NCI-H1436 (cell line): ENCODE measurements at places on chromosomes 4 and X.

DNA sequence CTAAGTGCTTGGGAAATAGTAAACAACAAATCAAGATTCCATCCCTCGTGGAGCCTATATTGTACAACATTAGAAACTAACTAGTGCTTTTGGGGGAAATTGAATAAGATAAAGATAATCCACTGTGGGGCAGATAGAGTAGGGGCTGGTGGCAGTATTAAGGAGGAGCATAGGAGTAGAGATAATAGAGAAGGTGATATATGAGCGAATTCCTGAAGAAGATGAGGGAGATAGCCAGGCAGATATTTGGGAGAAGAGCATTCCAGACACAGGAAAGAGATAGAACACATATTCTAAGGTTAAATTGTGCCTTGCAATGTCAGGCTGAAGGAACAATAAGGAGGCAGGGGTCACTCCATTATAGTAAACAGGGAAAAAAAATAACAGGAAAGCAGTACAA, 218.2 kb downstream of the GRID2 start:
- DNase-seq: no peak

DNA sequence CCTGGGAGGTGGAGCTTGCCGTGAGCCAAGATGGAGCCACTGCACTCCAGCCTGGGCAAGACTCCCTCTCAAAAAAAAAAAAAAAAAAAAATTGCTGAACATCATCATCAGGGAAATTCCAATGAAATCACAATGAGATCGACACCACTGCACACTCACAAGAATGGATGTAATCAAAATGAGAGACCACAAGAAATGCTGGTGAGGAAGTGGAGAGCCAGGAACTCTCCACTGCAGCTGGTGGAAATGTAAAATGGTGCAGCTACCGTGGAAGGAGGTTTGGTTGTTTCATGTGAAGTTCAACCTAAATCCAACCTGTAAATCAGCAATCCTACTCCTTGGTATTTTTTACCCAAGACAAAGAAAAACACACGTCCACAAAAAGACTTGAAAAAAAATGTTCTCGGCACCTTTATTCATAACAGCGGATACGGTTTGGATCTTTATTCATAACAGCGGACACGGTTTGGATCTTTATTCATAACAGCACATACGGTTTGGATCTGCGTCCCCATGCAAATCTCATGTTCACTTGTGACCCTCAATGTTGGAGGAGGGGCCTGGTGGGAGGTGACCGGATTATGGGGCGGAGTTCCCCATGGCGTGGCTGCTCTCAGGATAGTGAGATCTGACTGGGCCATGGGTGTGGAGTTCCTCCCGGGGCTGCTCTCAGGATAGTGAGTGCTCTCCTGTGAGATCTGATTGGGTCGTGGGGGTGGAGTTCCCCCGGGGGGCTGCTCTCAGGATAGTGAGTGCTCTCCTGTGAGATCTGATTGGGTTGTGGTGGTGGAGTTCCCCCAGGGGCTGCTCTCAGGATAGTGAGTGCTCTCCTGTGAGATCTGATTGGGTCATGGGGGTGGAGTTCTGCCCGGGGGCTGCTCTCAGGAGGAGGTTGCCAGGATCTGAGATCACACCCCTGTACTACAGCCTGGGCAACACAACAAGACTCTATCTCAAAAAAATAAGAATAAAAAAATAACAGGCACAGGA, 7.7 kb downstream of the GAK start:
- DNase-seq: peak; percentile 97

DNA sequence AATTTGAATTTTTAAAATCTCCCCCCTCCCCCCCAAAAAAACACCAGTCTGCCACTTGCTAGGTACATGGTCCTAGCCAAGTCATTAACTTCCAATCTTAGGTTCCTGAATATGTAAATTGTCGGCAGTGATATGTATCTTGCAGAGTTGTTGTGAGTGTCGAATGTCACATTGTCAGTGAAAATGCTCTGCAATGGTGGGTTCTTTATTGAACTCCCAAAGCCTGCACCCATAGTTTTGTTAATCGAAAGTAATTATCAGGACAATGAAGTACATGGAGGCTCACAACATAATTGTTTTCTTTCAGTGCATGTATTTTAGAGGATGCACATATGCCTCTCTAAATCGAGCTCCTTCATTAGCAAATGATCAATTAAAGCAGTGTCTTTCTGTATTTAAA, 185.6 kb upstream of the S100G start:
- DNase-seq: no peak

- DNase-seq: no peak
These were observed 67.4 kb downstream of the STX18 start for GRCh38 chr4:4474476-4474875.

DNA sequence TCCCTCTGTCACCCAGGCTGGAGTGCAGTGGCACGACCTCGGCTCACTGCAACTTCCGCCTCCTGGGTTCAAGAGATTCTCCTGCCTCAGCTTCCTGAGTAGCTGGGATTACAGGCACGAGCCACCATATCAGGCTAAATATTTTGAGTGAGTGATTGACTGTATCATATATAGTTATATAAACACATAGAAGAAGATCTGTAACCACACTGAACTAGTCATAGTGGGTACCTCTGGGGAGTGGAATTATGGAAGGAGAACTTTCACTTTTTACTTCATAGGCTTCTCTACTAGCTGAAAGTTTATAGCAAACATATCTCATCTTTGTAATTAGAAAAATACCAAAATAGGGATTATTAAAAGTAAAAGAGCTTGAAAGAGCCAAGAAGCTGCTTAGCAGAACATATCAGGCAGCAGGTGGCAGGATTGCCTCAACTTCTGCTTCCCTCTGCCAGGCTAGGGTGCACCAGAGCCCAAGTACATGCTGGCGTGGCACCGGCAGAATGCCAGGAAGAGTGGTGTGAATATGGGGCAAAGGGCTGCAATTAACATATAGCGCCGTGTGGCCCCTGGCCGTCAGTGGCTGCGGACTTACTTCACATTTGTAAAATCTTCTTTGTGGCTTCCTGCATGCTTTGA, 39.5 kb upstream of the CD40LG start:
- peak; percentile 25 for DNase-seq

DNA sequence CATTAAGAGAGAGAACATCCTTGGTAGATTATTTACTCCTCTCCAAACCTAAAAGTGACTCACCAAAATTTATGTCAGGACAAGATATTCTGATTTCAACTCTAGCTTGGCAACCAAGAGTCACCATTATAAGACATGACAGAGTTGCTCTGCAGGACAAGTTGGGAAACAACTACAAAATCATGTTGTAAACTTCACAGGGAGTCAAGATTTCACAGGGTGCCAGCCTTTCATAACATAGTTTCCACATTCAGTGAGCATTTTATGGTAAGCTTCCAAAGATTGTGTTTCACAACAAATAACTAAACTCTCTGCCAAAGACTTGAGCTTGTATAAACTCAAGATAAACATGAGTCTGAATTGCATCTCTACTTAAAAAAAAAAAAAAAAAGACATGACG, 121.0 kb upstream of the DIAPH2 start:
- DNase-seq: no peak

DNA sequence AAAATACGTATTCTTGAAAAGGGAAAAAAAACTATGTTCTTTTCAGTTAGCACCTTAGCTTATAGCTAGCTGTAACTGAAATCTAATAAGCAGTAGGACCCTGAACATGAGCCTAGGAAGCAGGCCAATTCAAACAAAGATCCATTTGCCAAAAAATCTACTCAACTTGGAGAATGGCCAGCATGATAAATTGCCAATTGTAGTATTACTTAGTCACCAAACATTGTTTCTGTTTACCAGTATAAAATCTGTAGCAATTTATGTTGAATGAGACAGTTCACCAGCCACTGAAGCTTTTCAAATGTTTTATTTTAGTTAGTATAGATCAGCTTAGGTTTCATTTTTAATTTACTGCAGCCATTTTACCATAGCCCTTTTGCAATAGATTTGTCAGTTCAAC, 323.6 kb upstream of the DIPK2B start:
- no peak for DNase-seq

DNA sequence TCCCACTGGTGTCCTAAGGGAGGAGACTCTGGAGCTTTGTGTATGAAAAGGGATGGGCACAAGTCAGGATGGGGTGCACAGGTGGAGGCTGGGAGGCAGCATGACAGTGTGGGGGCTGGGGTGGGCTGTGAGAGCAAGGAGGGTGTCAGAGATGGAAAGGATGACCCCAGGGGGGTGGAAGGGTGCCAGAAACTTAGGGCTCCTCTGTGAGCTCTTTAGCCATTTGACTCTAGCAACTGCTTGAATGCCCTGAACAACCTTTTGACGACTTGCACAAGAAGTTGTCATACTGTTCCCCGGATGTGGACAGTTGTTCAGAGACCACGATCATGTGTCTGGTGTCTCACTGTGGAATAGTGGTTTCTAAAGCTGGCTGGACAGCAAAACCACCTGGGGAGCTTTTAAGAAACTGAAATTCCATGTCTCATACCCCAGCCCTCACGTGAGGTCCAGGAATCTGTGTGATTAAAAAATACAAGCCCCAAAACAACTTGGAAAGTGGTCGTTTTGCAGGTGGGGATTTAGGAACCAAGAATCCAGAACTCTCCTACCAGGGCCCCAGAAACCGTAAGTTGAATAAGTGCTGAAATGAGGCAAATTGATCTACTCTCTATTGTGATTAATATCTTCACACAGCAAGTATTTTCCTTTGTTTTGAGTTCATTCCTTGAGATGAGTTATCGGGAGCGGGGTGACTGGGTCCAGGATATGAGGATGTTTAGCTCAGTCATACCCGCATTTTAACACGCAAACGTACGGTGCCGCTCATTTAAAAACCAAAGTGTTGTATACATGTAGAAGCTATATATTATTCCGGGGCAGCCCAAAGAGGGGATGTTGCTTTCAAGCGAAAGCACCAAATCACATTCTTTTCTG, 3.4 kb downstream of the RHOH start:
- no peak for DNase-seq

DNA sequence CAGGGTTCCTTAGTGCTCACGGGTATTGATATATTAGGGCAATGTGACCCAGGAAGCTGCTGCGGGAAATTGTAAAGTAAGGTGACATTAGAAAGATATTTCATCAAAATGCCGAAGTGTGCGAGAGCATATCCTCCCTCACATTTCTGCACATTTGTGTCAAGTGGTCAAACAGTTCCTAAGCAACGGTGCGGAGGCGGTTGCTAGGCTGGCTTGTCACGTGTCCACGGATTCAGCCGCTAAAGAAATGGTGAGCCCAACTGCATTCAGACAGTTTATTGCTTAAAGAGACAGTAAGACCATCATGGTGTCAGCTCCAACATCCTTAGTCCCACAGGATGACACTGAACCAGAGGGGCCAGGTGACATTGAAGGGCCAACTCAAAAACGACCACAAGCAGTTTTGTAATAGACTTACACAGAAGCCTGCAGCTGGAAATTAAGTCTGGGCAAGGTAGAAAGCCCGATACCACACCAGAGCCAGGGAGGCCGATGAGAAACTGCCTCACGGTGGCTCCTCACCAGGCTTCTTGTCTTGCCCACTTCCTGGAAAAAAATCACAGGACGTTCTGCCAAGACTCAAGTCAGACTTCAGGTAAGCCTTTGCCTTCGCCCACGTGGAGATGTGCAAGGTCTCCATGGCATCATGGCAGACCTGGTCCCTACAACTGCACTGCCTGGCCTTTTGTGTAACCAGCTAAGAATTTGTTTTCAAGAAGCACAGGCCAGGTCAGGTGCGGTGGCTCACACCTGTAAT, 50.4 kb downstream of the USP11 start:
- DNase-seq: peak; percentile 14
